Stimulated activated CD8-positive, alpha-beta memory T cell treated with anti-CD3 and anti-CD28 coated beads, Interleukin-4, amount 100 ng/mL, for 1 hour (primary cell): ENCODE measurements at places on chromosomes 5 and 9.

- no peak for DNase-seq
Measured at GRCh38 chr5:128422612-128423011, 115.4 kb downstream of the FBN2 start.

- DNase-seq, result no peak
Measured at GRCh38 chr5:89282554-89283510, 399.8 kb upstream of the MEF2C start.

DNA sequence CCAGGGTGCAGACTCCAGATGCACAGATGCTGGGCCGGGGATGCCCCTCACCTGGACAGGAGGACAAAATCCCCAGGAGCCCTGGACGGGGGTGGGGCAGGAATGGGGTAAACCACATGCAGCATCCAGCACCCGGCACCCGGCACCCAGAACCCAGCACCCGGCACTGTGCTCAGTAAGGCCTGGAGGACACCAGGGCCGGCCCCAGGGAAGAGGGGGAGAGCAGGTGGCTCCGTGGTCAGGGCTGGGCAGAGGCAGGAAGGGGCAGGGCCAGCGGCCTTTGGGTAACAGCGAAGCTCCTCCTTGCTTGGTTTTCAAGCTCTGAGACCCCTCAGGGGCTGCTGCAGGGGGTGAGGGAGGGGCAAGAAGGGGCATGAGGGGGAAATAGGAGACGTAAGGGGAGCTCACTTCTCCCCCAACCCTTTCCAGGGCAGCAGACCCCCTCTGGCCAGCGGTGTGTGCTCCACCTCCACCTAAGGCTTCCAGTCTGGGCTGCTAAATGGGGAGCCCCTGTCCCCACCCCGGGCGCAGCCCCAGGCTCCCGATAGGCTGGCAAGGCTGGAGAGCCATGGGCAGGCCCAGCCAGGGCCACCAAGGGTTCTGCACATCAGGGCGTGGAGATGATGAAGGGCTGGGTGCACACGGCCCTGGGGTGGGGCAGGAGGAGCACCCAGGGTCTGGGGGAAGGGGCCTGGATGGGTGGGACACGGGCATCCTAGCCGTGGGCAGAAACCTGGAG, 17.8 kb upstream of the SLC6A19 start:
- no peak for DNase-seq

- no peak for DNase-seq
Measured at GRCh38 chr9:133120501-133121197, 391 bp downstream of the RALGDS start.

DNA sequence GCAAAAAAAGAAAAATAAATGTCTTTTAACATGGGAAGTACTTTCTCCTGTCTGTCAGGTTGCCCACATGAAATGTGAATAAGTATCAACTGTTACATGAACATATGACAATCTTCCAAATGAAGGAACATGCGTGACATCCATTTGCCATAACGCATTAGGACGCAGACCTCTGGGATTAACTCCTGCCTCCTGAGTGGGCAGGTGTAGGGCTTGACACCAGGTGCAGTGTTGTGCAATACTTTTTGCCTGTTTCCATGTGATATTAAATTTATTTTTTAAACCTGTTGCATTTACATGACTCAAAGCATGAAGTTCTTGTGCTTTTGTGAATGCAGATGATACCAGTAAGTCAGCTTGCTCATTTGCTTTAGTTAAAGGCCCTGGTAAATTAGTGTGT, 8.7 kb upstream of the TMEM141 start:
- DNase-seq, result no peak

- DNase-seq, result no peak
Measured at GRCh38 chr9:5188060-5188984, 2.9 kb upstream of the INSL6 start.

DNA sequence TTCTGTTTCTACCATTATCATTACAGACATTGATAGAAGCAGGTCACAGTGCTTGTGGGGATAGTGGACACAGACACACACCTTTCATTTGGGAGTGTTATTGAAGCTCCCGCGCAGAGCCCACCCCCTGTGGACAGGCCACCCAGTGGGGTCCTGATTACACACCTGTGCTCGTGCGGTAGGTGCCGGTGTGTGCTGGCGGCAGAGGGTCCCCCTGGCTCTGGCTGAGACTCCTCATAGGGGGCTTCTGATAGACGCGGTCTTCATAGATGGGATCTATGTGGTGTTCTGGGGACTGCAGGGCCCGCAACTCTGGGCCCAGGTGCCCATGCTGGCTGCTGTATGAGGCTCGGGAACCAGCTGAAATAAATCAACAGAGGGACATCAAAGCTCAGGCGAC, 539.7 kb downstream of the CTNND2 start:
- DNase-seq, result no peak

DNA sequence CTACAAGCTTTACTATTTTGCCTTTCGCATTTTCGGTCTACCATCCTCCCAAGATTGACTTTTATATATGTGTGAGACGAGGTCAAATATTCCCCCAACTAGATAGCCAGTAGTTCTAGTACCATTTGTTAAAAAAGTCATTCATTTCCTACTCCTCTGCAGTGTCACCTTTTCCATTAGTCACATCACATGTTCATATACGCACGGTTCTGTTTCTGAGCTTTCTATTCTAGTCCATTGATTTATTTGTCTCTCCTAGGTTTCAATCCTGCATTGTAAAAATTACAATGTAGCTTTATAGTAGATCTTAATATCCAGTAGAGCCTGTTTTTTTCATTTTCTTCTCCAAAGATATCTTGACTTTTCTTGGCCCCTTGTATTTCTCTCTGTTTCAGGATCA, 528.7 kb upstream of the TRPC7 start:
- no peak for DNase-seq
